ENCODE measurements at places on chromosomes 5 and 9.
A peak's percentile ranks its signal among the peaks of the same experiment; 100 is the strongest.

DNA sequence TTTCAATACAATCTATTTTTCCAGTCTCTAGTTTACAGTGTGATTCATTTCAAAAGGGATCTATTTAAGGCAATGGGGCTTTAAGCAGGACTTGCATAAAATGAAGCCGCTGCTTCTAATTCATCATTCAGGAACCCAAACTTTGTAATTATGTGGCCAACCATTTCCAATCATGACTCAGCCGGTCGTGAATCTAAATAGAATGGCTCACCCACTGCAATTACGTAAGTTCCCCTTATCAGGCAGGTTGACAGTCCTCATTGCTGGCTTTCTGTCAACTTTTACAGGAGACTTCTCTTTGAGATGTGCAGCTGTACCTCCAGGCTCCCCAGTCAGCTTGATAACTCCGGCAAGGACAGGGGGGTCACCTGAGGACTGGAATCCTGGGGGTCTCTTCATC is 152.8 kb upstream of the DAP start:
- DNase-seq, result peak; percentile 56

GRCh38 chr5:177310757-177311391 is 824 bp downstream of the MXD3 start:
- DNase-seq, result peak; percentile 72

GRCh38 chr9:88680041-88680440 is 145.1 kb downstream of the NXNL2 start:
- no peak for DNase-seq

DNA sequence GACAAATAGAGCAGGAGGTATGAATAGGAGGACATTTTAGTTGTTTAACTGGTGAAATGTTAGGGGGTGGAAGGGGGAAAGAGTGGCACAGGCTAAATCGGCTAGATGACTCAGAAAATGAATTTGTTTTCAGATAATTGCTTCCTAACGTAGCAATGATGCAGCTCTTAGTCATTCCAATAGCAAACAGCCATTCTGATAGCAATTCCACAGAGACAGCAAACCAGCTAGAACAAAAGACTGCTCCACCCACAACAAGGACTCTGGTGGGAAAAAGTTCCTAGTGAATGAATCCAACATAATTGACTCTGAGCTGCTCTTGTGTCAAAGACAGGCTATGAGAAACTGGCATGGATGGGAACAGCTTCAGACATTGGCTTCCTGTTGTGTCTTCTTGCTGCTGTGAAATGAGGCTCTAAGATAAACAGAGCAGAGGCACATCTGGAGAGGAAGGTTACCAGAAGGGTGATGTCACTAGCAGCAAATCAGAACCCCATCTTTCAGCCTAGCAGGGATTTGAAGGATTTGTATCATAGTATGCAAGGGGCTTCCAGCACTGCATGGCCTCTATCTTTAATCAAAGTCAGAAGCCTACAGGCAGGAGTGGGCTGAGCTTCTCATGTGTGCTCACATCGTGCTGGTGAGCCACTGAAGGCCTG is 28.1 kb upstream of the F2RL1 start:
- DNase-seq, result no peak

GRCh38 chr9:127961613-127962155 is 19.1 kb downstream of the EEIG1 start:
- DNase-seq, result no peak

DNA sequence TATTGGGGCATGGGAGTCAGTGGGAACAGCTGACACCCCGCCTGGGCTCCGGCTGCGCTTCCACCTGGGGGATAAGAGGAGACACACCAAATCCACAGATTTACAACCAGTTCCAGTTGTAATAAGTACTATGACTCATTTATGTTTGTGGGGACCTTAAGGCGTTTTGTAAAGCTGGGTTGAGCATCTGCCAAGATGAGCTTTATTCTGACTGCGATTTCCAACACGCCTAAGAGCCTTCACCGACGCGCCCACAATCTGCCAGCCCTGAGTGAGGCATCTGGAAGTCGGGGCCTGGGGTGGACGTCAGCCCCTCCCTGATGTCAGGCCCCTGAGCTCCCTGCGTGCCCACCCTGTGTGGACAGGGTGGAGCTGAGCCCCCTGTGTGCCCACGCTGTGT is 14.3 kb upstream of the LHX3 start:
- DNase-seq, result no peak

DNA sequence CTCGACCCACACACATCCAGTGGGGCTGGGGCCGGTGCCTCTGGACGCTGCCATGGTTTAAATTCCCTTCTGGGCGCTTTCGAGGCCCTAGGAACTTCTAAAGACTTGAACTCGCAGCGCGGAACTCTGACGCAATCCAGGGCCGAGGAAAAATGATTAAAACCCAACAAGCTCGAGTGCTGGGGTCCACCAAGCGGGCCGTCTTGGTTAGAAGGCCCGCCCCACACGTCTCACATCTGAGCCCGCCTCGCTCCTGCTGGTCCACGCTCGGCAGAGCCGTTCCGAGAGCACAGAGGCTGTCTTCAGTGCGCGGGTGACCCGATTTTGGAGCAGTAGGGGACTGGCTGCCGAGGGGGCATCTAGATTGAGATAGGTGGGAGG is 1.5 kb downstream of the CRHBP start:
- peak; percentile 38 for DNase-seq

DNA sequence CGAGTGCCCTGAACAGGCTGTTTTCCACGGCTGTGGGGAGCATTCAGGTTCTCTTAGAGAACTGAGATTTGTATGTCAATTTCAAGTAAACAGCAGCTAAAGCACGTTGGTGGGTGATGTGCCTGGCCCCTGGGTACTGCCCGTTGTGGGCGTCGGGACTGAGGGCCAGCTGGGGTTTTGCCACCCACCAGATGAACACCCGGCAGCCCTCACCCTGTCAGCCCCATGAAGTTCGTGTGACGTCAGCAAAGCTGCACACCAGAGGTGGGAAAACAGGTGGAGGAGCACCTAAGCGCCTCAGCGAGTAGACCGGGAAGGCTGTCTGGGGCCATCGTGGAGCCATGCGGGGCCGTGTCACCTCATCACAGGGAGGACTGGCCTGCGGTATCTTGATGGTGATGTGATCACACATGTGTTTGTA is 9.2 kb downstream of the CEP72 start:
- DNase-seq, result no peak

GRCh38 chr5:133977161-133977787 is 8.8 kb upstream of the C5orf15 start:
- no peak for DNase-seq

GRCh38 chr9:94110821-94111252 is 26.6 kb downstream of the PTPDC1 start:
- DNase-seq, result no peak

DNA sequence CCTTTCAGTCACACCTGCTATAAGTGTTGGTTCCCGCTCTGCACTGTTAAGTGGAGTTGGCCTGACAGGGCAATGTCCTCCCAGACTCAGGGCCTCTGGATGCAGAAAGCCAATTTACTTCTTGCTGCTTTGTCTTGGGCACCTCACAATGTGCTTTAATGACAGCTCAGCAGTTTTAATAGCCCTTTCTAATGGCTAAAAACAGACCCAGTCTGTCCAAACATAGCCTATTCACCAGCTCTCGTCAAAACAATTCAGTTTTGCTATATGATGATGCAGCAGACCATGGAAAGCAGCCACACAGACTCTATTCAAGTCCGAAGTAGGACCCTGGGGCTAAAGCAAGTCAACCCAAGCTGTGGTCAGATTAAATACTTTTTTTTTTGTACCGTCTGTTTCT is 529.1 kb upstream of the SEMA6A start:
- no peak for DNase-seq

DNA sequence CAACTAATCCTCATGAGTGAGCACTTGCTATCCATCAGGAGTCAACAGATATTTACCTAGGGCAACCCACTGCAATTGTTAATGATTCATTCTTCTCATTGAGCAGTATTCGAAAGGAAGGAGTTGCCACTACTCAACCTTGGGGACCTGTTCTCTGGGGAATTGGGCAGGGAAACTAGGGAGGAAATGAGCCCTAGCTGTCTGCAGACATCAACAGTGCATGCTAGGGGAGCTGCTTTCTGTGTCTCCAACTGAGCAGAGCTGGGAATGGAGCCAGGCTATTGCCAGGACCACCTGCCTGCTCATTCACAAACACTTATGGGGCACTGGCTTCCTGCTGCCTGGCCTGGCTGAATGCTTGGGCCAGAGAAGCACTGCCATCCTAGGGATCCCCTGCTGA is 183.4 kb downstream of the TMEM38B start:
- no peak for DNase-seq

- no peak for DNase-seq
These were observed 45.3 kb upstream of the MAP3K1 start for GRCh38 chr5:56769875-56770604.

DNA sequence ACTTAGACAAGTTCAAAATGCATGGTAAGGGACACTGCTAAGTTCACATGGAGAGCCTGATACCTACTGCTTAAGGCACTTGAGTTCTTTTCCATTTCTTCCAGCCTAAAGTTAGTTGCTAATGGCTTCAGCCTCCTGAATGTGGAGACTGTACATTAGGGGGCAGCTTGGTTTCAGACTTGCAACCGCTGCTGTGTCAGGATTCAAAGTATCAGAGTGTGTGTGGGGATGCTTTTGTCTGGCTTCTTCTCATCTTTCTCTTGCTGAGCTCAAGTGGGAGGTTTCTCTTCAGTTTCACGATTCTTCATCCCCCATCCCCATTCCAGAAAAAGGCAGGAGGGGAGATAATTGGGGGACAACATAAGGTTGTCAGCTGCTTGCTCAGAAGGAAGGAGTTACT is 49.4 kb downstream of the ATP10B start:
- no peak for DNase-seq

GRCh38 chr5:1226839-1227581 is 1.8 kb downstream of the SLC6A18 start:
- DNase-seq, result no peak

GRCh38 chr9:137457406-137458193 is 1.5 kb downstream of the NSMF start:
- no peak for DNase-seq

GRCh38 chr5:158731014-158731413 is 368.7 kb downstream of the EBF1 start:
- no peak for DNase-seq

DNA sequence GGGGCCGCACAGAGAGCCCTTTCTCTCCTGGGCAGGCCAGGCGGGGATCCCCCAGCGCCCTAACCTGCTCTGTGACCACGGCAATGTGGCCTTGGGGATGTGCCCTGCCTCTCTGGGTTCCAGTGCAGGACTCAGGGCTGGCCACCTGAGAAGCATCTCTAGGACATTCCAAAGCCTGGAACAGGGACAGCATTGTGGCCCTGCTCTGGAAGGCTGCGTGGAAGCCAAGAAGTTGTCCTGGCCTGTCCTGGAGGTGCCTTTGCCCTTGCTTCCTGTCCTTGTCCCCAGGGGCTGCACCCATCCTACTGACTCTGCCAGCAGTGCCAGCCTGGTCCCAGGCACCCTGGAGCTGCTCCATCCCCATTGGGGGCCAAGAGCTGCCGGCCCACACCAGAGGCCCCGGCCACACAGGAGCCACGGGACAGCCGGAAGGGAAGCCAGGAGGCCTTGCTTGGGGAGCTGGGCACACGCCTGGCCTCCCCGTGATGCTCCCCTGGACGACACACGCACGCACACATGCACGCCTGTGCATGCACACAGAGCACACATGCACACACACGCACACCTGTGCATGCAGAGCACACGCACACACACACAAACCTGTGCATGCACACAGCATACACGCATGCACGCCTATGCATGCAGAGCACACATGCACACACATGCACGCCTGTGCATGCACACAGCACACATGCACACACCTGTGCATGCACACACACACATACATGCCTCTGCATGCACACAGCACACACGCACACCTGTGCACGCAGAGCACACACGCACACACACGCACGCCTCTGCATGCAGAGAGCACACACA is 20.1 kb upstream of the CAMSAP1 start:
- no peak for DNase-seq

DNA sequence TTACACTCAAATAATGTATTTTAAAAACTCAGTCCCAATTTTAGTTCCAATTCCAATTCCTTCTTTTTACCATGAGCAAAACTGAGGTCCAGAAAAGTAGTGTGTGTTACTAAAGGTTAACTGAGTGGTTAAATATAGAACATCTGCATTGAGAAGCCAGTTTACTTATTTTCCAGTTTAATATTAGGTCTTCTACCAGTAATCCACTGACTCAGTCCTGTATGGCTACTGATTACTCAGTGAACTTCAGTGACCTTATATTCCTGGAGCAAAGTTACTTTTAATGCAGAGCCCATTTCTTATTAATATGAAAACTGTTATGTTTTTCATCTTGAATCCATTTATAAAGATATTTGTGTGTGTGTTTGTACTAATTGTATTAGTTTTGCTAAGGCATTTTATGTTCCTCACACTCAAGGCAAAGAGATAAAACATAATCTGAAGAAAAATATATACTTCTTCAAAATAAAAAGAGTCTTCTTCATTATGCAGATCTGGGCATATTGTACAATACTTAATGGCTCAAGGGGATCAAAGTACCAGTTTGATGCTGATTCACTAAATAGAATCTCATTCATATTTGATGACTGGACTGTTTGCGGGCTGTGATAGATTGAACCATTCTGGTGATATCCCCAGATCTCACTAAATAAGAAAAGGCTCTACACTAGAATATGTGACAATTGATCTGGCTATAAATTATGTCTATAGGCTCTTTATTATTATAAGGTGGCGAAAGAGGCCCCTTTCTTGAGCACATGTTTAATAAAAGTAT is 60.8 kb downstream of the DMXL1 start:
- no peak for DNase-seq

DNA sequence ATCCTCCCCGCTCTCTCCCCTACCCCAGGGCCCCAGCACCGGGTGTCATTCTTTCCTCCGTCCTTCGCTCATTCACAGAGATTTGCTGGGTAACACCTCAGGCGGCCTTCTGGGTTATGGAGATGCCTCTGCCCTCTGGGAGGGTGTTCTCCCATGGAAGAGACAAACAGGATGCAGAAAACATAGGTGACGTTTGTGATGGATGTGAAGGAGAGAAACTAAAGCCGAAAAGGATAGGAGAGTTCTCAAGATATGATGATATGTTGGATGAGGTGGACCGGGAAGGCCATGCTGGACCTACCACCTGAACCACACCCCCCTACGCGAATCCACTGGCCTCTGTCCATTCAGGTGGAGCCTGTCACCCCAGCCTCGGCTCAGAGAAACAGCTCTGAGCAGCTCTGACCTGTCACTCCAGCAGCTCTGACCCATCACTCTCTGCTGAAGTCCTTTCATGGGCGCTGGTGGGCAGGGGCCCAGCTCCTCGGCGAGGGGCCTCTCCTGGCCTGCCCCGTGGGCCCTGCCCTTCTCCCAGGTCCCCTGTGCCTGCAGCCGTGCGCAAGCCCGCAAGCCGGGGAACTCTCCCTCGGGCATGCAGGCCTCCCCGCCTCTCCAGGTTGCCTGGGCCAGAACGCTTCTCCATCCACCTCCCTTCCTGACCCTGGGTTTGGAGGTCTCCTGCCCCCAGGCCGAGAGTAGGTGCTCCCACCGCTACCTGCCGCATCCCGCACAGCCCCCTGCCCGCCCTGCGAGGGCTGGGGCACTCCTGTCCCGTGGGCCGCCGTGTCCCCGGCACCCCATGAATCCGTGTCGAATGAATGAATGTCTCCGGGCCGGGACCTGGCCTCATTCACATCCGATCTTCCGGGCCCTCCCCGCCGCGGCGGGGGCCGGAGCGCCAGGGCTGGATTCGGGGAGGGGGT is 717 bp upstream of the NCS1 start:
- no peak for DNase-seq
